ENCODE measurements at places on chromosomes 13 and 19.

DNA sequence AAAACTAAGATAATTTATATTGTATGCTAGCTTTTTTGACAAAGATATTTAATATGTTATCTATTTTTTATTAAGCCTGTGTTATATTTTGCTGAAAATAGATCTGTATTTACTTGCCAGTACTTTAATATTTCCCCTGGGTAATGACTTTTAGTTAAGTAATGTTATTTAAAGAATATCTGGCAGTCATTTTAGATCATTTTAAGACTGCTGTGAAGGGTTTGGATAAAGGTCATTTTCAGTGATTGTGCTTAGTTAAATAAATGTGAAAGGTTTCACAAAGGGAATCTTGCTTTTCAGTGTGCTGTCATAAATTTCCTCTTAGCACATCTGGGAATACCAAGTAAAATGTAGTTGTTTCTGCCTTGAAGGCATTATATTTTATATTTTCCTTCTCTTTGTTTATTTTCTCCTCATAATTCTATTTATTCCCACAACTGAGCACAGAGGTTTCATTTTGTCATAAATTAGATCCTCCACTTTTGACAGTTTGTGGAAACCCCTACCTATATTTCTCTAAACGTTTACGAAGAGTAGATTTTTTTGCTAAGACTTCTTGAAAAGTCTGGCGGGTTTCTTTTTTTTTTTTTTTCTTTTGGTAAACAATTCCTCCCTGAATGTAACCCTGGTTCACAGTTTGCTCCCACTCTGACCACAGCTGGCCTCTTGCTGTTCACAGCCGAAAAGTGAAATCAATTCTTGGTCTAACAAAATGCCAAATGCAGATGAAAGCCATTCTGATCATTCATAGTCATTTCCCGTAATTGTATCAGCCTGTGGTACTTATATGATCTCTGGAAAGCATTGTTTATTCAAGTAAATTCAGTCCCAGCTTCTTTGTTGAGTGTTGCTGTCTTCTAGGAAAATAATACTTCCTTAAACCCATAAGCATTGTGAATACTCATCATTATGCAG, 87.8 kb downstream of the MAB21L1 start:
- no peak for DNase-seq

GRCh38 chr19:14035706-14036105, 4.1 kb downstream of the IL27RA start:
- no peak for DNase-seq

DNA sequence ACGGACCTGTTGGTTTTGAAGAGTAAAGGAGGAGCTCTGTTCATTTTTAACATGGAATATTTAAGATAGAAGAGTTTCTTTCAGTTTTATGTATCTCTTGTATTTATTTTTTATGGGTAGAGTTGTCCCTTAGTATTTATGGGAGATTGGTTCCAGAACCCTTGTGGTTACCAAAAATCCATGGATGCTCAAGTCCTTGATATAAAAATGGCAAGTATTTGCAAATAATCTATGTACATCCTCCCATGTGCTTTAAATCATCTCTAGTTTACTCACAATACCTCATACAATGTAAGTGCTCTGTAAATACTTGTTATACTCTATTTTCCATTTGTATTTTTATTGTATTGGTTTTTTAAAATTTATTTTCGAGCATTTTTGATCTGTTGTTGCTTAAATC, 63.1 kb downstream of the TM9SF2 start:
- no peak for DNase-seq

DNA sequence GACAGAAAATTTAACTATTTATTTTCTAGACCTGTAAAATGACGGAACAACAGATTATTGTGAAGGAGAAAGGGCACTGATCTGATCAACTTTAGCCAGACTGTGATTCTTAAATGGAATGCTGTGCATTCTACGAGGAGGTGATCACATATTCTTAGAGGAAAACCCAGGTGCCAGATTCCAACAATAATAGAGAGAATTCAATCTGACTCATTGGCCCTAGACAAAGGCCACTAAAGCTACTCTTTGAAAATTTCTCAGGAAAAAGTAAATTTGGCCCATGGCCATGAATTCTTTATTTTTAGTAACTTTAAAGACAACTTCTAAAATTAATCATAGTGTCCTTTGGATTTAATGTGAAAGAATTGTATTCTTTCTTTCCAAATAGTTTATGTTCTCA, 58.6 kb upstream of the POSTN start:
- no peak for DNase-seq

Measured in Ammon's horn (tissue), 1 donor.